CD4-positive, alpha-beta T cell (primary cell): ENCODE measurements at places on chromosomes 3 and 15. TPM values are rescaled to one million over a fixed set of nuclear protein-coding genes. Genes with fewer than 3 reads are reported as not detected.

DNA sequence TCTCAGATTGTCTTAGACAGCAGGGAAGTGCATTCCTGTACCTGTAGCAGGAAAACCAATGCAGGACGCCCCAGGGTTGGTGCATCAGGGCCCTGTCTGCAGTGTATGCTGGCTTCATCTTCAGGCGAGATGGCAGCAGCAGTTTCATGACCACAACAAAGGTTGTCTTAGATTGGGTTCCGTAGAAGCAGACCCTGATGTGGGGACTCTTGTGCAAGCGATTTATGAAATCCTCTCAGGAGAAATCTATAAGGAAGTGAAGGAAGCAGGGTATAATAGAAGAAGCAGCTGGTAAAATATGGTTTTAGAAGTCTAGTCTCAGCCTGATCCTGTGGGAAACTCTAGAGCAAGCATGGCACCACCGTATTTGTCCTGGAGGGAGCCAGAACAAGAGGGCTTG is 25.0 kb downstream of the DNAH1 start:
- no peaks in the 10 kb centered on the region for H3K27me3 ChIP-seq
- no peaks in the 10 kb centered on the region for H3K4me1 ChIP-seq
- no peak overlapping the region for H3K4me3 ChIP-seq
- H3K36me3 ChIP-seq: peaks cover 25% of the 10 kb centered on the region
- DNase-seq: no peak
- no peak overlapping the region for H3K27ac ChIP-seq

- no peaks in the 10 kb centered on the region for H3K27me3 ChIP-seq
- H3K4me1 ChIP-seq: no peaks in the 10 kb centered on the region
- no peaks in the 10 kb centered on the region for H3K36me3 ChIP-seq
- H3K27ac ChIP-seq: no peak overlapping the region
Measured at GRCh38 chr3:26273196-26273595, 349.4 kb upstream of the LRRC3B start.

DNA sequence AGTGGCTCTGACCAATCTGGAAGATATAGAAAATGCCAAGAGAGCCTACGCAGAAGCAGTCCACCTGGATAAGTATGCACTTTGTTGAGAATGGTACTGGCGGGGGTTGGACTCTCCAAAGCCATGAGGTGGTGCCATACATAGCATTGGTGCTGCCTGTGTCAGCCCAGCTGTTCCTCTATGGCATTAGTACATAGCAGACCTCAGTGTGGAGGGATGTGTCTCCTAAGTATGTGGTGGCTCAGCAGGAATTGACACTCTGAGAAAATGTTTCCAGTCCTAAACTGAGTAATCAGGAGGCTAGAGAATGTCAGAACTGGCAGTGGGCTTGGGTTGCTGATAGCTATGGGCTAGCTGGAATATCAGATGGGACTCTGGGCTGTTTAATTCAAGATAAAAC is 48.4 kb downstream of the ADPGK start:
- peaks cover 8% of the 10 kb centered on the region for H3K4me1 ChIP-seq
- no peak overlapping the region for H3K4me3 ChIP-seq
- DNase-seq: no peak
- peaks cover 45% of the 10 kb centered on the region for H3K36me3 ChIP-seq
- H3K27me3 ChIP-seq: no peaks in the 10 kb centered on the region

- DNase-seq: no peak
- H3K4me3 ChIP-seq: no peak overlapping the region
- H3K27me3 ChIP-seq: no peaks in the 10 kb centered on the region
- no peaks in the 10 kb centered on the region for H3K4me1 ChIP-seq
- H3K27ac ChIP-seq: no peak overlapping the region
- H3K36me3 ChIP-seq: no peaks in the 10 kb centered on the region
Measured at GRCh38 chr3:67719333-67719732, 64.9 kb upstream of the SUCLG2 start.

GRCh38 chr3:129341331-129342141 is 62.9 kb downstream of the HMCES start:
- H3K27me3 ChIP-seq: peaks cover 17% of the 10 kb centered on the region
- DNase-seq: no peak
- H3K27ac ChIP-seq: no peak overlapping the region
- H3K4me1 ChIP-seq: peaks cover 9% of the 10 kb centered on the region
- H3K4me3 ChIP-seq: no peak overlapping the region
- H3K36me3 ChIP-seq: no peaks in the 10 kb centered on the region

DNA sequence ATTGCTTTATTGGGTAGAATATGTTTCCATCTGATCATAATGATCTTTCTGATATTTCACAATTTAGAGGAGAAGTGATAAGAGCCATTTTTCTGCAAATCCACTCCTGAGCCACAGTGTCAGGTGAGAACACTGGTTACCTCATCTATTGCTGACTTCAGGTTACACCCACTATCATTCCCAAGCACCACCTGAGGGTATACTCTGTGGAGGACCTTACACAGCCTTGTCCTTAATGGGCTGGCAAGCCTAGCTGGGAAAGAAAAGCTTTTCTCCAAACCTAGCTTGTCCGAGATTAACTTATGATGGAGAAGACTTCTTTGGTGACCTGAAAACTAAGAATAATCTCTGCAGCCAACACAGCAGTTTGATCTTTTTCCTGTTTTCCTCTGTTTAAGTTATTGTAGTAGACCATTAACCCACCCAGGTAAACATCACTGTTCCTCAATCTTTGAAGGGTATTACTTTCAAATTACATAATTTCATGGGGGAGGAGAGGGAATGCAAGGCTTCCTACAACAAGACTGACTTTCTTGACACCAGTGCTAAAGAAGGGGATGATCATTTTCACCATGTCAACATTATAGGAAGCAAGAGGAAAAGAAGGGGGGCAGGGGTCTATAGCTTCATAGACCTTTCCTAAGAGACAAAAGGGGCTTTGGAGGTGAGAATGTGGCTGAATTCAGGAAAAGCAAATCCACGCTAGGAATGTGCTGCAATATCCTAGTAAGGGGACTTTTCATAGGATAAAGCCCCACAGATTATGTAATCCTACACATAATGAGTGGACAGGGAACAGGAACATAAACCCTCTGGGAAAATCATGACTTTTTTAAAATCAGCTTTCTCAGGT is 1.7 kb downstream of the NCEH1 start:
- H3K4me3 ChIP-seq: no peak overlapping the region
- no peaks in the 10 kb centered on the region for H3K27me3 ChIP-seq
- DNase-seq: no peak
- peaks cover 14% of the 10 kb centered on the region for H3K4me1 ChIP-seq
- no peak overlapping the region for H3K27ac ChIP-seq
- no peaks in the 10 kb centered on the region for H3K36me3 ChIP-seq

- H3K36me3 ChIP-seq: no peaks in the 10 kb centered on the region
- H3K27me3 ChIP-seq: no peaks in the 10 kb centered on the region
- H3K4me1 ChIP-seq: peaks cover 52% of the 10 kb centered on the region
- H3K27ac ChIP-seq: no peak overlapping the region
Measured at GRCh38 chr15:74399511-74400312, 32.3 kb upstream of the CYP11A1 start.

DNA sequence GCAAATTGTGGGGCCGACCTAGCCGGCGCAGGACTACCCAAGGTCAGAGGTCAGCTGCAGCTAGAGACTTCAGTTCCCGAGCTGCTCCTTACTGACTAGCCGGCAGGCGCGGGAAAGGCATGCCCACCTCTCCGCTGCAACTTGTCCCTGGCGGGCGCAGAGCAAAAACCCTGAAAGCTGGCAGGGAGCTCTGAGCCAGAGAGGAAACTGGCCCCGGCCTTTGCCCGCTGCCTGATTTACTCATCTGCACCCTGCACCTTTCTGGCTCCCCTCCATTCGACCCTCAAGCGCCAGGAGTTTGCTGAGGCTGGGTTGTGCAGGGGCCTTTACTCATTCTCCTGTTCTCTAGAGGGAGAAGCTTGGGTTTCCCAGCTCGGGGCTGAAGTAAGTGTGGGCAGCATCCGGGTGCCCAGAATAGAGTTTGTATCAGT is 1.5 kb downstream of the ZIC4 start:
- no peak overlapping the region for H3K4me3 ChIP-seq
- no peak overlapping the region for H3K27ac ChIP-seq
- no peaks in the 10 kb centered on the region for H3K4me1 ChIP-seq
- H3K27me3 ChIP-seq: peaks cover 93% of the 10 kb centered on the region
- no peaks in the 10 kb centered on the region for H3K36me3 ChIP-seq

- H3K4me3 ChIP-seq: peak overlapping the region; percentile 32
- no peaks in the 10 kb centered on the region for H3K27me3 ChIP-seq
- peak overlapping the region; percentile 62 for H3K27ac ChIP-seq
- DNase-seq: no peak
- H3K4me1 ChIP-seq: peaks cover 73% of the 10 kb centered on the region
Measured at GRCh38 chr3:4984511-4984864, 5.3 kb downstream of the BHLHE40 start.

- H3K4me3 ChIP-seq: no peak overlapping the region
- no peaks in the 10 kb centered on the region for H3K27me3 ChIP-seq
- DNase-seq: no peak
- no peaks in the 10 kb centered on the region for H3K4me1 ChIP-seq
Measured at GRCh38 chr3:73215901-73216300, 154.4 kb downstream of the EBLN2 start.

GRCh38 chr3:70871909-70872656 is 559.6 kb upstream of the MDFIC2 start:
- no peak overlapping the region for H3K27ac ChIP-seq
- H3K4me1 ChIP-seq: no peaks in the 10 kb centered on the region
- peaks cover 9% of the 10 kb centered on the region for H3K27me3 ChIP-seq
- DNase-seq: no peak

- H3K4me3 ChIP-seq: no peak overlapping the region
- H3K27me3 ChIP-seq: no peaks in the 10 kb centered on the region
- H3K36me3 ChIP-seq: no peaks in the 10 kb centered on the region
- H3K4me1 ChIP-seq: no peaks in the 10 kb centered on the region
Measured at GRCh38 chr3:145939431-145939830, 221.6 kb downstream of the PLOD2 start.

GRCh38 chr3:12993517-12994356 is 79.5 kb downstream of the IQSEC1 start:
- peak overlapping the region; percentile 92 for H3K4me3 ChIP-seq
- H3K36me3 ChIP-seq: peaks cover 47% of the 10 kb centered on the region
- peaks cover 66% of the 10 kb centered on the region for H3K4me1 ChIP-seq
- no peaks in the 10 kb centered on the region for H3K27me3 ChIP-seq
- H3K27ac ChIP-seq: no peak overlapping the region

DNA sequence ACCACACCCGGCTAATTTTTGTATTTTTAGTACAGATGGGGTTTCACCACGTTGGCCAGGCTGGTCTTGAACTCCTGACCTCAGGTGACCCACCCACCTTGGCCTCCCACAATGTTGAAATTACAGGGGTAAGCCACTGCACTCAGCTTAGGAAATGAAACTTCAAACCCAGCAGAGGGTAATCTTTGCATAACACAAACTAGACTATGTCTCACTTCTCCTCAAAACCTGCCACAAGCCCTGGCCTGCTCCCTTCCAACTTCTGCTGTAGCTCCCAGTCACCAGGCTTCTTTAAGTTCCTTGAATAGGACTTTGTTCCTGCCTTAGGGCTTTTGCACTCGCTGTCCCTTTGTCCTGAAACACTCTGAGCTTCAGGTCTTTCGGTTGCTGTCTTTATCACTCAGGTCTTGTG is 39.2 kb upstream of the SEMA4B start:
- no peak overlapping the region for H3K4me3 ChIP-seq
- DNase-seq: no peak
- H3K27ac ChIP-seq: no peak overlapping the region
- H3K4me1 ChIP-seq: peaks cover 10% of the 10 kb centered on the region

GRCh38 chr3:48433472-48434118 is 3.7 kb upstream of the PLXNB1 start:
- no peak overlapping the region for H3K4me3 ChIP-seq
- H3K36me3 ChIP-seq: peaks cover 15% of the 10 kb centered on the region
- peaks cover 35% of the 10 kb centered on the region for H3K4me1 ChIP-seq
- H3K27ac ChIP-seq: no peak overlapping the region
- H3K27me3 ChIP-seq: no peaks in the 10 kb centered on the region
- no peak for DNase-seq

GRCh38 chr3:22660606-22661005 is 542.5 kb upstream of the UBE2E2 start:
- H3K27ac ChIP-seq: no peak overlapping the region
- DNase-seq: no peak
- H3K4me3 ChIP-seq: no peak overlapping the region

GRCh38 chr3:120025520-120025919 is 68.7 kb downstream of the GSK3B start:
- H3K4me1 ChIP-seq: peaks cover 13% of the 10 kb centered on the region
- no peak for DNase-seq
- H3K27me3 ChIP-seq: no peaks in the 10 kb centered on the region
- H3K4me3 ChIP-seq: no peak overlapping the region

GRCh38 chr3:162292409-162292808 is 795.8 kb downstream of the OTOL1 start:
- H3K27ac ChIP-seq: no peak overlapping the region
- DNase-seq: no peak
- H3K4me1 ChIP-seq: no peaks in the 10 kb centered on the region
- no peaks in the 10 kb centered on the region for H3K36me3 ChIP-seq
- H3K27me3 ChIP-seq: no peaks in the 10 kb centered on the region
- no peak overlapping the region for H3K4me3 ChIP-seq

GRCh38 chr15:56440214-56440770 is 24.6 kb downstream of the MNS1 start:
- H3K4me1 ChIP-seq: no peaks in the 10 kb centered on the region
- no peak overlapping the region for H3K4me3 ChIP-seq
- no peak overlapping the region for H3K27ac ChIP-seq
- no peaks in the 10 kb centered on the region for H3K36me3 ChIP-seq
- no peaks in the 10 kb centered on the region for H3K27me3 ChIP-seq

- peaks cover 58% of the 10 kb centered on the region for H3K4me1 ChIP-seq
Measured at GRCh38 chr15:74845581-74845980, 2.6 kb upstream of the ULK3 start.

GRCh38 chr15:78133801-78134200 is 2.6 kb upstream of the CIB2 start:
- peaks cover 18% of the 10 kb centered on the region for H3K4me1 ChIP-seq
- no peak overlapping the region for H3K4me3 ChIP-seq
- no peaks in the 10 kb centered on the region for H3K36me3 ChIP-seq

- H3K4me3 ChIP-seq: no peak overlapping the region
- H3K36me3 ChIP-seq: no peaks in the 10 kb centered on the region
- H3K27me3 ChIP-seq: no peaks in the 10 kb centered on the region
- no peak for DNase-seq
- no peaks in the 10 kb centered on the region for H3K4me1 ChIP-seq
Measured at GRCh38 chr3:123695731-123696640, 111.1 kb upstream of the HACD2 start.

DNA sequence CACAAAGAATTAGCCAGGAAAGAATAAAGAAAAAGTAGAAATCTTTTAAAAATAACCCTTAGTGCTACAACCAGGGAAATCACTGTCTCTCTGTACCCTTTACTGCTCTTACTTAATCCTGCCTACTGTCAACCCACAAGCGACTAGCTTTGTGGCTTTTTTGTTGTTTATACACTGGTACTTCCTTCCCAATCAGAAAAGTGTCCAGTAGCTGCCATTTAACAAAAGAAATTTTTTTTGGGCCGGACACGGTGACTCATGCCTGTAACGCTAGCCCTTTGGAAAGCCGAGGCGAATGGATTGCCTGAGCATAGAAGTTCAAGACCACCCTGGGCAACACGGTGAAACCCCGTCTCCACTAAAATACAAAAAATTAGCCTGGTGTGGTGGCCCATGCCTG is 13.8 kb upstream of the FAM219B start:
- DNase-seq: no peak
- H3K27me3 ChIP-seq: no peaks in the 10 kb centered on the region
- no peak overlapping the region for H3K4me3 ChIP-seq

Gene TMEM40
- total RNA-seq: not detected

Gene GALNT15
- not detected for total RNA-seq

Gene CSPG4
- total RNA-seq: not detected

Gene OIP5
- total RNA-seq: 0.20 TPM

Gene MESP2
- total RNA-seq: not detected

Gene GOLGA8N
- total RNA-seq: 4.4 TPM

Gene LRRC15
- not detected for total RNA-seq

Gene SEMA3F
- 0.22 TPM for total RNA-seq

Gene MCTP2
- total RNA-seq: 10.8 TPM

Gene ANKUB1
- total RNA-seq: not detected

Gene AQP9
- total RNA-seq: 0.31 TPM

Gene PPM1M
- total RNA-seq: 36.7 TPM

Gene ERICH6
- total RNA-seq: not detected

Gene MME
- total RNA-seq: 1.8 TPM

Gene PIAS1
- total RNA-seq: 73.1 TPM

Gene FANCD2OS
- total RNA-seq: not detected
